ENCODE measurements at places on chromosomes 1 and 21. TPM values are rescaled to one million over a fixed set of nuclear protein-coding genes. Genes with fewer than 3 reads are reported as not detected.

DNA sequence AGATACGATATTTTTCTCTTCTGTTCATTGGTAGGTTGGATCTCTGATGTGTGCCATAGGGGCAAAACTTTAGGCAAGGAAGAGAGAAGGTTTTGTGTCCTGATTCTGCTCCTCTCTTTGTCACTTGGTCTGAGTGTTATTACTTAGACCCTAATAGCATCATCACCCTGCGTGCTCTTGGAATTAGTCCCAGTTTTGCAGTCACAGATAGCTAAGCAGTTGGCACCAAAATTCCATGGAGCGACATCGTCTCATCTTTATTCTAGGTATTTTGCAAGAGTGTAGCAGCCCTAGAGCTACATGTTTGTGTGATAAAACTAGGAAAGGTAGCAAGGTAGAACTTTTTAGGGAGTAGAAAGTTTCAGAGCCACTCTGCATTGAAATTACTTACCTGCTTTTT lies 23.8 kb downstream of the PIP5K1A start:
- no peaks in the 10 kb centered on the region for H3K4me1 ChIP-seq
- no peak overlapping the region for H3K27ac ChIP-seq
- no peak overlapping the region for H3K4me3 ChIP-seq
- DNase-seq, result no peak
- H3K36me3 ChIP-seq, result no peaks in the 10 kb centered on the region

DNA sequence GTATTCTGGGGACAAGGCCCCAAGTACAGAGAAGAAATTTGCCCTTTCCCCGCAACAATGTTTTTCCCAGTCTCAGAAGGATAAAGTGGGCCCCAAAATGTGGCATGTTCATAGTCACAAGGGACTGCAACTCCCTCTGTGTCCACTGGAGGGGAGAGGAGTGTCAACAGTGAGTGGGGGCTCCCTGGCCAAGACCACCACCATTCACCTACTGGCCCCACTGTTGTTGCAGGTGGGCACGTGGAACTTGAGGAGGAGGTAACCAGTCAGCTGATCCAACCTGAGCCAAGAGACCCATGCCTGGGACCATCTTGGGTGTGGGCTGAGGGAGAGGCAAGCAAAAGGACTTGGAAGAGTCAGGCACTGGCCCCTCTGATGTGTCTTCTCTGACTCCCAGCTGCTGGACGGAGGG lies 777 bp downstream of the NUDT17 start:
- H3K27ac ChIP-seq, result peak overlapping the region; percentile 66
- H3K36me3 ChIP-seq, result peaks cover 3% of the 10 kb centered on the region
- no peaks in the 10 kb centered on the region for H3K27me3 ChIP-seq
- peak; percentile 54 for DNase-seq
- H3K4me3 ChIP-seq, result no peak overlapping the region

- H3K27ac ChIP-seq, result no peak overlapping the region
- H3K4me3 ChIP-seq, result no peak overlapping the region
- no peaks in the 10 kb centered on the region for H3K4me1 ChIP-seq
Observed at GRCh38 chr1:207071426-207071825, 17.2 kb upstream of the C4BPB start.

- no peak overlapping the region for H3K27ac ChIP-seq
- no peak overlapping the region for H3K4me3 ChIP-seq
- H3K36me3 ChIP-seq, result no peaks in the 10 kb centered on the region
- H3K4me1 ChIP-seq, result no peaks in the 10 kb centered on the region
Observed at GRCh38 chr1:39907528-39908453, 6.1 kb upstream of the MYCL start.

GRCh38 chr1:86648255-86648654 lies 56.1 kb upstream of the SH3GLB1 start:
- H3K4me3 ChIP-seq, result no peak overlapping the region
- DNase-seq, result no peak
- H3K4me1 ChIP-seq, result no peaks in the 10 kb centered on the region
- H3K27me3 ChIP-seq, result no peaks in the 10 kb centered on the region
- H3K36me3 ChIP-seq, result no peaks in the 10 kb centered on the region
- H3K27ac ChIP-seq, result no peak overlapping the region

DNA sequence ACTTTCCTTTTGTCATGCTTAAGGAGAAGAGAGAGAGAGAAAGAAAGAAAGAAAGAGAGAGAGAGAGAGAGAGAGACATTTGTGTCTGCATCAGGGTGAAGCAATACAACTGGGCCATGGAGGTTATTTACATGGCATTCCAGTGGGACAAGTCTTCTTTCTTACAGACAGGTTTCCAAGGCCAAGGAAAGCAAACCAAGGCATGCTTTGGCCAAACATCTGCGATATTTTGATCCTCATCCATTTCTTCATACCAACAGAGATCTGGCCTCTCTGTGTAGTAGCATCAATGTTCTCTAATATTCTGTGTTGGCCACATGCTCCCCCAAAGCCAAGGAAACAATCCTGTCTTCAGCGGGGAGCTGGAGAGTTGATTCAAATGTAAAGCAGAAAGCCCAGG lies 292.1 kb downstream of the SETD4 start:
- H3K4me3 ChIP-seq, result no peak overlapping the region
- no peak for DNase-seq
- no peaks in the 10 kb centered on the region for H3K36me3 ChIP-seq

- no peaks in the 10 kb centered on the region for H3K36me3 ChIP-seq
- peaks cover 6% of the 10 kb centered on the region for H3K4me1 ChIP-seq
- DNase-seq, result no peak
- H3K27me3 ChIP-seq, result no peaks in the 10 kb centered on the region
- peak overlapping the region; percentile 97 for H3K27ac ChIP-seq
- H3K4me3 ChIP-seq, result no peak overlapping the region
Observed at GRCh38 chr1:171220081-171220420, 28.2 kb upstream of the FMO1 start.

- no peaks in the 10 kb centered on the region for H3K36me3 ChIP-seq
- no peak for DNase-seq
Observed at GRCh38 chr1:182809414-182809957, 19.9 kb downstream of the NPL start.

The SPATA46 gene
- total RNA-seq, result not detected

The IL23R gene
- not detected for total RNA-seq

The ADAMTS1 gene
- 750 TPM for total RNA-seq

The MTOR gene
- total RNA-seq, result 29.8 TPM

The RCAN3 gene
- 4.8 TPM for total RNA-seq

The GJA5 gene
- total RNA-seq, result 59.1 TPM

The RBM34 gene
- 57.7 TPM for total RNA-seq
